Tibial artery (tissue), 4 donors: ENCODE measurements at places on chromosomes 16 and 17.

DNA sequence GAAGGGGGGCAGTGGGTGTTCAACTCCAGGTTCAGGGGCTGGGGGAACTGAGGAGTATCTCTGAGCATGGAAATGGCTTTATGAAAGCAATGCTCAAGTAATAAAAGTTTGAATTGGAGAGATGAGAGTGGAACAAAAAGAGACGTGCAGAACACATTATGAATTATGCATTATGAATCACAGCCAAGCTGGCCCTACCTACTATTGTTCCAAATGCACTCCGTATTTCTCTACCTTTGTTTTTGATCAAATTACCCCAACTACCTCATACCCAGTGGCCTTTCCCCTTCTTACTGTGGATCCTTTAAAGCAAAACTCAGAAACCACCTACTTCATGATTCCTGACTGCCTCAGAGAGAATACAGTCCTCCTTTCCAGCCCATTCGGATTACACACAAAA lies 38.1 kb downstream of the TEKT3 start:
- H3K27me3 ChIP-seq = no peaks in the 10 kb centered on the region
- peaks cover 3% of the 10 kb centered on the region for H3K4me1 ChIP-seq
- no peak for DNase-seq
- no peak overlapping the region for H3K27ac ChIP-seq
- H3K36me3 ChIP-seq = no peaks in the 10 kb centered on the region

- DNase-seq = peak; percentile 55
- H3K4me3 ChIP-seq = no peak overlapping the region
- H3K36me3 ChIP-seq = no peaks in the 10 kb centered on the region
- no peaks in the 10 kb centered on the region for H3K27me3 ChIP-seq
- H3K4me1 ChIP-seq = peaks cover 71% of the 10 kb centered on the region
- H3K27ac ChIP-seq = peak overlapping the region; percentile 78
Measured at GRCh38 chr16:24986512-24987303, 28.5 kb downstream of the ARHGAP17 start.

GRCh38 chr17:28912281-28912937 lies 9.5 kb upstream of the DHRS13 start:
- H3K4me1 ChIP-seq = peaks cover 10% of the 10 kb centered on the region
- H3K36me3 ChIP-seq = peaks cover 75% of the 10 kb centered on the region
- DNase-seq = no peak
- H3K4me3 ChIP-seq = no peak overlapping the region

DNA sequence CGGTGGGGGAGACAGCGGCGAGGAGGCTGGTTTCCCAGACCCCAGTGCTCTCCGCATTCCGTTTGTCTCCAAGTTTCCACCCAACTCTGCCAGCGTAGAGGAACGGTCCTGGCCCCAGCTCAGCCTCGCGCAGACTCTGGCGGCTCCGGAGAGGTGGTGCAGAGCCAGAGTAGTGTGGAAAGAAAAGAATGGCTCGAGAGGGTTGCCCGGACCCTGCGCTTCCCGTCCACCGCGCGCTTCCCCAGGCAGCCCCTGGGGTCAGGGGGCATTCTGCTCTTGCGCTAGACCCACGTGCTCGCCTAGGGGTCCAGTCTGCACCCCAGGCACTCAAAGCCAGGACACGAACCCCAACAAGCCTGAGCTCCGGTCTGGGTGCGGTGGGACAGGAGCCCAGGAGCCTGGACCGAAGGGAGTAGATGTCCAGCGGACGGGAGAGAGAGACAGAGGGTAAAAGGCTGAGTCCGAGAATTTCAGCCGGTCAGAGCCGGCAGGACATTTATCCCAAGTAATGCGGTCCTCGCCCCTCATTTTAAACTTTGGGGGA lies 3.8 kb downstream of the PMP22 start:
- H3K27me3 ChIP-seq = no peaks in the 10 kb centered on the region
- peaks cover 16% of the 10 kb centered on the region for H3K36me3 ChIP-seq
- peak overlapping the region; percentile 74 for H3K4me3 ChIP-seq
- peaks cover 38% of the 10 kb centered on the region for H3K4me1 ChIP-seq

DNA sequence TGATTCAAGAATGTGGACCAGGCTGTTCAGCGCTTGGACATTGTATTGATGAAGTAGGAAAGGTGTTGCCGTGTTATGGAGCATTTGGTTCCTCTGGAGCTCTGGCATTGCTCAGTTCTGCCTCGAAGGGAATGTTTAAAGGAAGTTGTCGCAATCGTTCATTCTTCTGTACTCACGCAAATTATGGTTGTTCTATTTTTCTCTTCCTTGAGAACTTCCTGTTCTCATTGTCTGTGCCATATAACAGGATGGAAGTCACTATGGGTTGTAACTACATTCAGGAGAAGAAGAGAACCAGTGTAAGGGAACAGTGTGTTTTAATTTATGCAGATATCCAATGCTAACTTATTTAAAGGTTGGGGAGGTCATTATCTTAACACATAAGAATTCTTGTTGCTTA lies 13.0 kb downstream of the PCTP start:
- no peaks in the 10 kb centered on the region for H3K36me3 ChIP-seq
- peaks cover 6% of the 10 kb centered on the region for H3K4me1 ChIP-seq
- no peak overlapping the region for H3K4me3 ChIP-seq

GRCh38 chr17:6241381-6241780 lies 171.2 kb downstream of the WSCD1 start:
- H3K36me3 ChIP-seq = no peaks in the 10 kb centered on the region
- peaks cover 28% of the 10 kb centered on the region for H3K27me3 ChIP-seq
- H3K4me3 ChIP-seq = no peak overlapping the region
- no peaks in the 10 kb centered on the region for H3K4me1 ChIP-seq

- H3K27ac ChIP-seq = no peak overlapping the region
- no peaks in the 10 kb centered on the region for H3K27me3 ChIP-seq
- H3K4me1 ChIP-seq = no peaks in the 10 kb centered on the region
- DNase-seq = no peak
- H3K4me3 ChIP-seq = no peak overlapping the region
- H3K36me3 ChIP-seq = peaks cover 10% of the 10 kb centered on the region
Measured at GRCh38 chr16:67697422-67698185, 21.5 kb downstream of the GFOD2 start.

DNA sequence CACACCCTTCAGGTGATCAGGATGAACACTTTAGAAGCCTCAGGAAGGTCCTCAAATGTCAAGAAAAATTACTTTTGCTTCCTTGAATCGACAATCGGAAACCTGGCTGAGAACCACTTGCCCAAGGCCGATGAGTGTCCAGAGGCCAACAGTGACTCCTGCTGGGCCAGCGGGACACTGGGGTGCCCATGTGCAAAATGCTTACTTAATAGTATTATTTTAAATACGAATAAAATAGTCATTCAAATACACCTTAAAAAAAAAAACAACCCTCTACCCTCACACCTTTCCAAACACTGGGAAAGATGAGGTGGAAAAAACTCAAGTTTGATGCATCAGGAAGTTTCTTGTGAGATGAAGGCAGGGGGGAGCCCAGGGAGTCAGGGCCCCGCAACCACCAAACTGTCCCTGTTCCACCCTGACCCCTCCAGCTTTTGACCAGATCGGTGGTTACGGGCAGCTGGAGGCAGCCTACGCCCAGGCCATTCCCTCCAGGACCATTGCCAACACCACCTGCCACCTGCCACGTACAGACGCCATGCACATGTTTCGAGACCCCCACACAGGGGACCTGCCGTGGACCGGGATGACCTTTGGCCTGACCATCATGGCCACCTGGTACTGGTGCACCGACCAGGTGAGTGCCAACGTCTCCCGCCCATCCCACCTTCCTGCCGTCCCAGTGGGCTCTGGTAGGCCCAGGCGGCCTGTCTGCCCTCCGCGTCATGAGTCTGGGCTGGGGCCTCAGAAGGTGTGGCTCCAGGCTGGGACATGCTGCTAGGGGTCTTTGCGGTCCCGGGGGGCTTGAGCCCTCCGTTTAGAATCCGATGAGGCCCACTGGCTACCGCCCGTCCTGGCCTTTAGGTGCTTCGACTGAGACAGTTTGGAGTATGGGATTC lies 18.9 kb downstream of the SLC5A10 start:
- H3K36me3 ChIP-seq = peaks cover 11% of the 10 kb centered on the region
- H3K27me3 ChIP-seq = no peaks in the 10 kb centered on the region
- H3K27ac ChIP-seq = no peak overlapping the region
- no peak overlapping the region for H3K4me3 ChIP-seq

- peak overlapping the region; percentile 97 for H3K4me3 ChIP-seq
- peaks cover 46% of the 10 kb centered on the region for H3K4me1 ChIP-seq
Measured at GRCh38 chr16:4370570-4371356, 885 bp upstream of the VASN start.

DNA sequence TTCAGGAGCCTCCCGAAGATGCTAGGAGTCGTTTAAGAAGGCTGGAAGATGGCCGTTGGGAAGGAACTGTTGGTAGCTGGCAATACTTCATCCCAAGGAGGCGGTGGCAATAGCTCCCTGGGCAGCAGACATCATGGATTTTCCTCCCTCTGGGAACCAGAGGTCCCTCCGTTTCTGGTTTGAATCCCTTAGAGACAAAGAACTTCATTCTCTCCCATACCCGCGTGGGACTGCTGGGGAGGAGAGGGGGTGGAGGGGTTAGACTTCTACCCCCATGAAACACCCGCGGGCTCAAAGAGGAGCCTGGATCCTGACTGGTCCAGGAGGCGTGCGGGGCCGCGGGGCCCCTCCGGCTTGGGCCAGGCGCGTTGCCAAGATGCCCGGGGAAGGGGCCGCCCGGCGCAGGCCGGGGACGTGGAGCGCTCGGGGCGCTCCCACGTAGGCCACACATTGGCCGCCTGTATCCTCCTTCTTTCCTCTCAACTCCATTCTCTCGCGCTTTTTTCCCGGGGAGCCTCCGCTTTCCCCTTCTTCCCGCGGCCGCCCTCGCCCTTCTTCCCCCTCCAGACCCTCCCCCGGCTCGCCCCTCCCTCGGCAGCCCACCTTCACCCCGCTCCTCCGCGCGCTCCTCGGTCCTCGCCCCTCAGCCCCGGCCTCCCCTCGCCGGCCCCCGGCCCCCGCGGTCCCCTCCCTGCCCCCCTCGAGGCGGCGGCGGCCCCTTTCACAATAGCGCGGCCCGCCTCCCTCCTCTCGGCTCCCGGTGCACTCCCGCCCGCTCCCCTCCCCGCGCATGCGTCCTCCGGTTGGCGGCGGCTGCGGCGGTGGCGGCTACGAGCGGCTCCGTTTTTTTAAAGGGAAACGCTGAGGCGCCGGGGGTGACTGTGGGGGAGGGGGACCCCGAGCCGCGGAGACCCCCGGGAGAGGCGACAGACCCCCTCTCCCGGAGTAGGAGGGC lies at the start of gene MSL1:
Gene MSL1, plus strand, starts transcription at position 791 of the 955 bp plus-strand sequence. CDS start 642 bp downstream, outside the sequence.
- peaks cover 6% of the 10 kb centered on the region for H3K36me3 ChIP-seq
- H3K27ac ChIP-seq = peak within 1 kb of the TSS; percentile 98
- DNase-seq = peak; percentile 96
- peaks cover 20% of the 10 kb centered on the region for H3K4me1 ChIP-seq
- H3K4me3 ChIP-seq = peak within 1 kb of the TSS; percentile 99
- H3K27me3 ChIP-seq = no peaks in the 10 kb centered on the region

DNA sequence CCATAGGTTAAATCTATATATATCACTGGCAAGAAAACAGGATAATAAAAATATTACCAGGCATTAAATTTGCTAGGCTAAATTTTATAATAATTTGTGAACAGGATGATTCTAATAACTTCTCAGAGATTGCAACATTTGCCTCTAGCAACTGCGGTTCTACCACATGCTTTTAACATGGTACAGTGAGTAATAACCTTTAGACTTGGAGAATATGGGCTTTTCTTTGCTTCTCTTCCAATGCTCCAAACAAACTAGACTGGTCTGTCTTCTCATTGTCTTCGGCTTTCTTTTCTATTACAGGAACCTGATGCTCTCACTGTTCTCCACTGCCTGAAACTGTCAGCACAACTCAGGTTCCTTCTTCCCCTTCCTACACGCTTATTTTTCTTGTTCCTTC lies 80.6 kb downstream of the CA4 start:
- no peaks in the 10 kb centered on the region for H3K4me1 ChIP-seq
- DNase-seq = no peak
- H3K4me3 ChIP-seq = no peak overlapping the region
- H3K27ac ChIP-seq = no peak overlapping the region

GRCh38 chr16:50266337-50267091 lies at the start of gene ADCY7:
Gene ADCY7, plus strand, starts transcription at chr16:50266551. Its CDS starts 21,629 bp downstream, at chr16:50288180.
- no peaks in the 10 kb centered on the region for H3K27me3 ChIP-seq
- H3K36me3 ChIP-seq = no peaks in the 10 kb centered on the region

- DNase-seq = peak; percentile 86
- H3K27me3 ChIP-seq = no peaks in the 10 kb centered on the region
- H3K36me3 ChIP-seq = peaks cover 47% of the 10 kb centered on the region
- H3K27ac ChIP-seq = peak overlapping the region; percentile 58
Measured at GRCh38 chr16:10979717-10980601, 35.6 kb downstream of the CLEC16A start.

DNA sequence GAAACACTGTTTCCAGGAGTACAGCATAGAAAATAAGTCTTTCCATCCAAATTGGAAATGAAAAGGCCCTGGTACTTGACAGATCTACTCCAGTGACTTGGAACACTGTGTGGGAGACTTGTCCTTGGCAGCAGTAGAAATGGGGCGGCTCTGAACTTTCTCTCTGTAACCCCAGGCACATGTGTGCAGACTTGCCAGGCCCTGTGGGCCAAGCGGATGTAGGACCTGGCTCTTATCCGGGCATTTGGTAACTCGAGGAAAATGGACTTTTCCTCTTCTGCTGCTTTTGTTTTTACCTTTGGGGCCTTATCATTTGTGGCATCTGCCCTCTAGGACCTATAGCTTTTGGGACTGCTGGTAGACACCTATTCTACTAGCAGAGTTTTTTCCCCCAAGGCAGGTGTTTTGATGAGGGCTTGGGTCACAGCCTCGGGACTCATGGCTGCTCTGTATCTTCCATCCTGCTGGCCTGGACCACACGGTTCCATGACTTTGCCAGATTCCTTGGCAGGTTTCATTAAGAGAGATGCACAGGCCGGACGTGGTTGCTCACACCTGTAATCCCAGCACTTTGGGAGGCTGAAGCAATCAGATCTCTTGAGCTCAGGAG lies 43.5 kb downstream of the SMPD3 start:
- H3K27me3 ChIP-seq = peaks cover 24% of the 10 kb centered on the region
- no peak overlapping the region for H3K27ac ChIP-seq
- DNase-seq = no peak

GRCh38 chr16:76278086-76278485 lies 885 bp downstream of the CNTNAP4 start:
- DNase-seq = no peak
- no peak overlapping the region for H3K4me3 ChIP-seq
- no peaks in the 10 kb centered on the region for H3K36me3 ChIP-seq
- H3K4me1 ChIP-seq = no peaks in the 10 kb centered on the region

DNA sequence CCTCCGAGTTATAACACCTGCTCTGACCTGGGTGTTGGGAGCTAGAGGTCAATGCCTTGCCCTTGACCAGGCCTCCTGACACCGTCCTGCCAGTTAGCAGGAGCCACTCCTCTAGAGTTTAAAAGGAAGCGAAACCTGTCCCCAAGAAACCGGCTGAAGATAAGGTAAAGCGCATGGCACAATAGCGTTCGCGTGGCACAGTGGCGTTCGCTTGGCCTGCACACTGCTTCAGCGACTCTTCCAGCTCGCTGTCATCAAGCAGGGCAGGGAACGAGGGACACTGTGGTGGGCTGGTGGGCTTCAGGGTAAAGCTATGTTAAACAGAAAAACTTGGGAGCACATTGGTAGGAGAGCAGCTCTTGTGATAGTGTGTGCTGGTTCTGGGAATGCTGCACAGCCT lies 28.2 kb upstream of the ETV4 start:
- H3K27ac ChIP-seq = no peak overlapping the region
- no peak for DNase-seq
- no peaks in the 10 kb centered on the region for H3K36me3 ChIP-seq
- no peak overlapping the region for H3K4me3 ChIP-seq
